ENCODE measurements at places on chromosomes 13 and 19. TPM values are rescaled to one million over a fixed set of nuclear protein-coding genes. Genes with fewer than 3 reads are reported as not detected.

Gene MEIOSIN
- total RNA-seq = not detected

Gene IFNL1
- not detected for total RNA-seq

Gene CEACAM8
- total RNA-seq = not detected

Gene KIR3DL1
- total RNA-seq = not detected

Gene ZNF486
- total RNA-seq = 5.5 TPM

Gene SPTBN4
- total RNA-seq = 2.3 TPM

Gene SLC8A2
- 0.31 TPM for total RNA-seq

Gene SUCLA2
- 35.7 TPM for total RNA-seq

Gene CAPS
- 7.2 TPM for total RNA-seq

Gene BEST2
- not detected for total RNA-seq

Gene NLRP11
- not detected for total RNA-seq

Gene IGFL3
- total RNA-seq = 1.1 TPM

Gene EFNB2
- 36.6 TPM for total RNA-seq

Gene FGF14
- total RNA-seq = 0.05 TPM
